ENCODE measurements at places on chromosomes 5 and 9.

- DNase-seq = no peak
Observed at GRCh38 chr9:105608721-105609598, 51.0 kb downstream of the FKTN start.

GRCh38 chr9:121308765-121309164 is 40.8 kb downstream of the GSN start:
- DNase-seq = no peak

- no peak for DNase-seq
Observed at GRCh38 chr9:22049411-22049810, 40.3 kb upstream of the CDKN2B start.

DNA sequence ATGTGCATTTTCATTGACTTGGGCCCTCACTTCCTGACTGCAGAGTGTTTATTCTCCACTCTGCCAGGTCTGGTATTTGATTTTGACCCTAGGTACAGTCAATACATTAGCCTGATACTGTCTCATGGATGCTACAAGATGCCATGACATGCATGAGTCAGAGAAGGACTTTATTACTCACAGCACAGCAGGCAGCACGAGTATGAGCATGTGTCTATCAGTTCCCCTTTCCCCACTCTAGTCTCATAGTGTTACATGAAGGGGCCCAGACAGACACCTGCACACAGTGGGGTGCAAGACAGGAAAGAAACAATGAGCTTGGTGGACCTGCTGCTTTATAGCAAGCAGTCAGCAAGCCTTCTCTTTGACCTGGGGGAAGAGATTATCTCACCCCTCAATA is 19.6 kb downstream of the ITGA2 start:
- no peak for DNase-seq

GRCh38 chr9:76704593-76705204 is 59.5 kb upstream of the PCA3 start:
- DNase-seq = no peak

DNA sequence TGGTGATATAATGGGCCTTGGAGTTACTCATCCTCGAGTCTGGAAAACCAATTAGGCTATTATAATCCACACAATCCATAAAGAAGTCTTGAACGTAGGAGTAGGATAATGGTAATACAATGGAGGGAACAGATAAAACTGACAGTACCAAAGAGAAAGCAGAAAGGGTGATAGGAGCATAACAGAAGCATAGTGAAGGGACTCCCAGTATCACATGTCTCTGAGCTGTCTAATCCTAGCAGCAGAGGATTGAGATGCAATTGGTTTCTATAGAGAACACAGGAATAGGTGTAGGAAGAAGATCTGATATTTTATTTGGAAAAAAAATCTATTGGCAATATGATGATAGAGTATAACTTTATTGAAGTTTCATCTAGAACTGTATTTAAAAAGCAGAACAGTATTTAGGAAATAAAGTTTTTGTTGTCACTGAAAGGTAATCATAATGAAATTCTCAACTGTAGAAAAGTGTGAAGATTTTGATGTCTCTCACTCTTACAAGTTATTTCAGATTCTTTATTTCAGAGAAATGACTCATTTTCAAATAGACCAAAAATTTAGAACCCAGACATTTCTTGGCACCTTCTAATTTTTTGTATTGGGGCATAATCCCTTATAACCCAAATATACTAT is 25.4 kb downstream of the SRFBP1 start:
- no peak for DNase-seq

- DNase-seq = no peak
Observed at GRCh38 chr5:135246923-135247795, 151.9 kb downstream of the MACROH2A1 start.

GRCh38 chr9:7799944-7800285 is 337 bp upstream of the DMAC1 start:
- DNase-seq = no peak

DNA sequence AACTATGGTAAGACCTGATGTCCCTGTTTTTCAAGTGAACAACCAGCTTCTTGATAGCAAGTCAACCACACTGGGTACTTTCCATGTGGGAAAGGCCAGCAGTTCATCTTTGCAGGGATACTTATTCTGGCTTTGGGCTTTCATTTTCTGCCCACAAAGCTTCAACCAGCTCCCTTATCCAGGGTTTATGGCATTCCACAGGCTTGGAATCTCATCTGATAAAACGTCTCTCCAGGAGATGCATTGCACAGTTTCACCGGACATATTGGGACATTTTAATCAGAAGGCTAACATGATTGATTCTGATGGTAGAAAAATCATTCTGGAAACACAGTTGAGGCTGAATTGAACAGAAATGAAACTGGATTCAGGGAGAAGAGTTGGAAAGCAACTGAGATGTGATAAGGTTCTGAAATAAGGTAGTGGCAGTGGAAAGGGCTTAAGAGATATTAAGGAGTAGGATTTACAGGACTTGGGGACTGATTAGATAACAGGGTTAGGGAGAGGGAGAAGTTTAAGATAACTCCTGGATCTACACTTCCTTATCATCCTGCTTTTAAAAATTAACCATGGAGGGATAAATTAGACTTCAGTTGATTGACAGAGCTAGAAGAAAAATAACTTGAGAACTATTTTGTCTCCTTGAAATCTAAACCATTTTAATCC is 195.8 kb upstream of the FBXL7 start:
- DNase-seq = no peak

DNA sequence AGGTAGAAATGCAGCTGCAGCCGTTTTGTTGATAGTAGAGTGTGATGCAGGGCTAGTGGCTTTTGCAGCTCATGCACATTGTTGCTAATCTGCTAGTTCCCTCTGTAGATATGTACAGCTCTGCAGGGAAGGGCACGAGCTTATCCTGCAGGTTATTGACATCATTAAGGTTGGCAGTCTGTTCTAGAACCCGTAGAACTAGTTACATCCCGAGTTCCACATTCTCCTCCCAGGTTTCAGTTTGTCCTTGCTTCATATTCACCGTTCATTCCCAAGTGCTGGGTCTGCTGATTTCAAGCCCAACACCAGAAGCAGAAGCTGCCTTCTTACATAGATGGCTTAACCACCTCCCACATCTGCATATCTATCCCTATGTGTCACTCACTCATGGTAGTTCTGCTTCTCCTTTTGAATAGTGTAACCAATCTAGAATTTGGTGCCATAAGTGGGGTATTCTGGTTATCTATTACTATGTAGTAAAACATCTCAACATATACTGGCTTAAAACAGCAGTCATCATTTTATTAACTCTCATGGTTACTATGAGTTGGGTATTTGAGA is 38.1 kb downstream of the CRHBP start:
- no peak for DNase-seq

DNA sequence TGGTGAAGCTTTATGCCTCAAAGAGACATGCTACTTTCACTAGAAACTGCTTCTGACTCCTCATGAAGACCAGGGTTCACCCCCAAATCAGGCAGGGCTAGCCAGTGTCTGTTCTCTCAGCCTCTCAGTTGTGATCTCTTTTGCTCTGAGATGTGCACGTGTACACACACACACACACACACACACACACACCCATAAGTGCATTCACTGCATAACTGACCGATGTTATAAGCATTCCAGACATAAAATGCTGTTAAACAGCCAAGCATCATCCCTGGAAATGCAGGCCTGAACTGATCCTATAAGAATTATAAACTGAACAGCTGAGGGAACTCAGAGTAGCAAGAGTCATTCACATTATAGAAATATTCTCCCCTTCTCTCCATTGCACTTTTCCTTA is 85.0 kb downstream of the FSTL4 start:
- no peak for DNase-seq

DNA sequence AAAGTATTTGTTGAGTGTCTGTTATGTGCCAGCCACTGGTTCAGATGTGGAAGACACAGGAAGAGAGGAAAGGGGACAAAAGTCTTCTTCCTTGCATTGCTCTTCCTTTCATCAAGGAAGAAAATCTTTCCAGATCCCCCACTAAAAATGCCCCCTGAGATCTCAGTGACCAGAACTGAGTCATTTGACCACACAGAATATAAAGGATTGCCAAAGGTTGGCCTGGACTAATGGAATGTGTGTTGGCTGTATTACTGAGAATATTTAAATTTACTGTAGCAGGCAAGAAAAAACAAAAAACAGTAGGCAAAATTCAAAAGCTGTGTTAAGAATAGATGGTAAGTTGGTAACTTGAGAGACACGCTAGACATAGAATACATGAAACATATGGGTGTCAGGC is 10.0 kb upstream of the SEPTIN8 start:
- no peak for DNase-seq

- DNase-seq = no peak
Observed at GRCh38 chr9:133788819-133789717, 50.9 kb upstream of the SARDH start.

GRCh38 chr5:132677191-132677590 is 3.4 kb downstream of the IL4 start:
- DNase-seq = no peak

DNA sequence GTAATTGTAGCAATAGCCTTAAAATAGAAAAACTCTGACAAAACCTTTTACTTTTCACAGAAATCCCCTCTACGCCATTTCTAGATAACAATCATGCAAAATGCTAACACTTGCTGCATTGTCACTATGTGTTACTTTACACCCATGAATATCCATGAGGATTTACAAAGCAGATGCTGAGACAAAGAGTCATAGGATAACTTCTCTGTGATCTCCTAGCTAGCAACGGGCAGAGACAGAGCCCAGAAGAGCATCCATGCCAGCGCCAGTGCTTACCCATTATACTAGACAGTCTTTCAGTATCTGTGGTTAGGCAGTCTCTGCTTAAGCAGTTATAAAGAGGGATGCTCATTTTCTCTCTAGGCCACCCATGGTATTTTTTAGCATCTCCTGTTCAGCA is 474.1 kb downstream of the CAAP1 start:
- DNase-seq = no peak

Measured in stimulated activated CD4-positive, alpha-beta T cell treated with anti-CD3 and anti-CD28 coated beads, Interleukin-4, amount 100 ng/mL, for 48 hours (primary cell).